ENCODE measurements at places on chromosomes 5 and 9.

DNA sequence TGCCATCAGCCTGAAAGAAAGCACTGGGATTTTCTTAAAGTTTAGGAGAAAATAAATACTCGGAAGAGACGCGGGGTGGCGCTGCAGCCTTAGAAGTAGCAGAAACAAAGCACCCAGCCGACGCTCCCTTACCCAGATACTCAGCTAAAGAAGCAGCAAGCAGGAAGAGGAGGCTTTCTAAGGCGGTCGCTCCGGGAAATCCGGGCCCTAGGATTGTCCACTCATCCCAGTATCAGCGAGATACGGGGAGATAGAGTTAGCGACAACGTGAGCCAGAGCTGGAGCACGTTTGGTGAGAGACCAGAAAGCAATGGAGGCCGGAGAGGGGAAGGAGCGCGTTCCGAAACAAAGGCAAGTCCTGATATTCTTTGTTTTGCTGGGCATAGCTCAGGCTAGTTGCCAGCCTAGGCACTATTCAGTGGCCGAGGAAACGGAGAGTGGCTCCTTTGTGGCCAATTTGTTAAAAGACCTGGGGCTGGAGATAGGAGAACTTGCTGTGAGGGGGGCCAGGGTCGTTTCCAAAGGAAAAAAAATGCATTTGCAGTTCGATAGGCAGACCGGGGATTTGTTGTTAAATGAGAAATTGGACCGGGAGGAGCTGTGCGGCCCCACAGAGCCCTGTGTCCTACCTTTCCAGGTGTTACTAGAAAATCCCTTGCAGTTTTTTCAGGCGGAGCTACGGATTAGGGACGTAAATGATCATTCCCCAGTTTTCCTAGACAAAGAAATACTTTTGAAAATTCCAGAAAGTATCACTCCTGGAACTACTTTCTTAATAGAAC, at the start of gene PCDHB2:
Gene PCDHB2, plus strand, starts transcription at position 135 of the 782 bp plus-strand sequence. Its CDS starts 176 bp downstream, at position 311.
- DNase-seq = no peak

DNA sequence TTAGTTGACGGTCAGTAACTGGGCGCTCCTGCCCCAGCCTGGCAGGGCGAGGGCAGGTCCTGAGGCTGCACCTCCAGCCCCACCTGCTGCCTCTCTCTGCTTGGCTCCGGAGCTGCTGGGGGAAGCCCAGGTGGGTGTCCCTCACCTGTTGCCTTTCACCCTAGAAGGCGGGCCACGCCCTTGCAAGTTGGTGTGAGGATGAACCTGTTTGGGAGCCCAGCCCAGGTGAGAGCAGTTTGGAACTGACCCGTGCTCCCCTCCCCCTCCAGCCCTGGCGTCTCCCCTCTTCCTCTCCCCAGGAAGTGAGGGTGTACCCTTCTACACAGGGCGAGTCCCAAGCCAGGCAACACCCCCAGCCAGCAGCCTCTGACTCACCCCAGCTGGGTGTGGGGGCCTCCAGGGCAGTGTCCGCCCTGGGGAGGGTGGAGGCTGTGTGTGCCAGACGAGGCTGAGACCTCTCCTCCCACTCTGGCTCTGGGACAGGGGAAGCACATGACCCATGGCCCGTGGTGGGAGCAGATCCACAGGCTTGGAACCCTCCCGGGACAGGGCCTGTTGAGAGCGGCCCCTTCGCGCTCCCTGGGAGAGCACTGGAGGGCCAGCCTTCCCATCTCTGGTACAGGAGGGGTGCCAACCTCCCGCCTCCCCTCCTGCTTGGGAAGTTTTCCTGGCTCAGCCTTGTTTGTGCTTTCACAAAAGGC, 10.4 kb downstream of the LRRC8A start:
- no peak for DNase-seq

DNA sequence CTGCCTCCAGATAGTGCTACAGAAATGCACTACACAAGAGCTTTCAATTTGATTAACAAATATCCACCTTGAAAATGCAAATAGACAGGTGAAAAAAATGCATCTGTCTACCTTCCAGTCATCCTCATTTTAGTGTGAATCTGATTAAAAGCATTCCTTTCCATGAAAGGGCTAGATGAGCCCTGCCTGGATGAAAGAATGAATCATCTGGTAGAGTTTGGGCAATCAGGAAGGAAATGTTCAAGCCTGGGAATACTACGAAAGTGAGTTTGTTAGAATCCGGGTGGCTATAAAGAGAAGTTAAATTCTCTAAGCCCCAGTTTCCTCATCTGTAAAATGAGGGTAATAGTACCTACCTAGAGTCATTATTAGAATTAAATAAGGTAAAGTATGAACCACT, 142.6 kb downstream of the FAM114A2 start:
- no peak for DNase-seq

- DNase-seq = no peak
Observed at GRCh38 chr5:168807287-168807686, 228.1 kb upstream of the PANK3 start.

- DNase-seq = no peak
Observed at GRCh38 chr5:150512368-150512747, 4.4 kb downstream of the NDST1 start.

GRCh38 chr9:114288193-114289091, 34.5 kb upstream of the ORM1 start:
- DNase-seq = no peak

GRCh38 chr5:156942064-156942463, 21.0 kb downstream of the TIMD4 start:
- no peak for DNase-seq

DNA sequence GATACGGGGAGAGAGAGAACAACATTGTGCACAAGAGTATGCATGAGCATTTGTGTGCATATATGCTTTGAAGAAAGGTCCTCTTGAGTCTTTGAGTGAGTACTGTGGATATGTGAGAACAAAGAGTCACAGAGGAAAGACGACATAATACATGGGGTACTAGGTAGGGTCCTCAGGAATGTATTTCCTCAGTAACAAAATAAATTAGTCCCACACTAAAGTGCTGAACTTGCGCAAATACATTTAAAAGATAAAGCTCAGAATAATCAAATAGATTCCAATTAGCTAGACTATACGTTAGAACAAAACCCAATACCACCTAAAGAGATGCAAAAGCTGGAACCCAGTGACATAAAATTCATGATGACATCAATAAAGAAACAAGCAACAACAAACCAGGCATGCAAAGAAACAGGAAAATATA, 70.8 kb downstream of the RAPGEF6 start:
- no peak for DNase-seq

- no peak for DNase-seq
Observed at GRCh38 chr5:149632311-149633251, 51.3 kb downstream of the ARHGEF37 start.

GRCh38 chr9:125472926-125473701, 211.5 kb downstream of the GAPVD1 start:
- no peak for DNase-seq

GRCh38 chr5:15620501-15620900, 120.5 kb downstream of the FBXL7 start:
- DNase-seq = no peak

- no peak for DNase-seq
Observed at GRCh38 chr5:88741964-88742363, 141.0 kb downstream of the MEF2C start.

DNA sequence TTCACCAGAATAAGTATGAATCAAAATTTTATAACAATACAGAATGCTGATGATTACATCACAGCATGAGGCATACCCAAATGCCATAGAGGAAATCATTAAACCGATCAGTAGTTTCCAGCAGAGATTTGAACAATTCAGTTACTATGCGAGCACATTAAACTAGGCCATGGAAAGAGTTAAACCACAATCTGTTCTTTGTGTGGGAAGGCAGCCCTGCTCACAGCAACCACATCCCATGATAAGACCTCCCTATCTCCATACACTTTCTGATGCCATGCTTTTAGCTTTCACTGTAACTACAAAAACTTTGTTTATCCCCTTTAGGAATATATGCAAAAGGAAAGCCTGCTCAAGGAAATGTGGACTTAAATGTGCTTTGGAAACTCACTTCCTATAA, 4.5 kb downstream of the NFIB start:
- DNase-seq = no peak

- DNase-seq = no peak
Observed at GRCh38 chr9:17088566-17088965, 46.3 kb upstream of the CNTLN start.

GRCh38 chr5:42756606-42757601, at the start of gene CCDC152:
CCDC152 (plus strand) TSS chr5:42756818; CDS start chr5:42759122, 2,304 bp downstream.
- peak; percentile 65 for DNase-seq

DNA sequence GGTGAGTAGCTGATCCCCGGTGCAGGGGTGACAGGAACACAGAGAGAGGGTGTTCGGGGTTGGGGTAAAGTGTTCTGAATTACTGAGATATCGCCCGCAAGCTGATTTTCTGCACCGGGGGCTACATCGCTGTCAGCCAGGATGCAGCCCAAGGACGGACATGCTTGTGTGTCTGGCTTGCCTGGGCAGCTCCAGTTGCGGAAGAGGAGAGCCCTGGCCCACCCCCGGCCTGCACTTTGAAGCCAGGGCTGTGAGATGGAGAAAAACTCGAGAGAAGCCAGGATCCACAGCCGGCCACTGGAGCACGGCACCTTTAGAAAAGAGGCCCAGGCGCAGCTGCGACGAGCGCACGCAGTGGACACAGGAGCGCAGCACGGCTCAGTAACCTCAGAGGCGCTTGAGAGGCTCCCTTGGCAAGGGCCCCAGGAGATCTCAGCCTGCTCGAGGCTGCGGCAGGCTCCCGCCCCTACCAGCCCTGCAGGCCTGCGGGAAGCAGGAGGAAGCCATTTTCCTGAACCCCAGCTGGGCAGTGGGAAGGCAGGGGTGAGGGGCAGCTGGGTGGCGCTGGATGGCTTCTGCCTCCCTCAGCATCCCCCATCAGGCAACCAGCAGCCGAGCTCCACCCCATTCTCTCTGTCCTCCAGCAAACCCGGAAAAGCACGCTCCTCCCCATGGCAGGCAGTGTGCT, 59.2 kb downstream of the C9orf50 start:
- no peak for DNase-seq

DNA sequence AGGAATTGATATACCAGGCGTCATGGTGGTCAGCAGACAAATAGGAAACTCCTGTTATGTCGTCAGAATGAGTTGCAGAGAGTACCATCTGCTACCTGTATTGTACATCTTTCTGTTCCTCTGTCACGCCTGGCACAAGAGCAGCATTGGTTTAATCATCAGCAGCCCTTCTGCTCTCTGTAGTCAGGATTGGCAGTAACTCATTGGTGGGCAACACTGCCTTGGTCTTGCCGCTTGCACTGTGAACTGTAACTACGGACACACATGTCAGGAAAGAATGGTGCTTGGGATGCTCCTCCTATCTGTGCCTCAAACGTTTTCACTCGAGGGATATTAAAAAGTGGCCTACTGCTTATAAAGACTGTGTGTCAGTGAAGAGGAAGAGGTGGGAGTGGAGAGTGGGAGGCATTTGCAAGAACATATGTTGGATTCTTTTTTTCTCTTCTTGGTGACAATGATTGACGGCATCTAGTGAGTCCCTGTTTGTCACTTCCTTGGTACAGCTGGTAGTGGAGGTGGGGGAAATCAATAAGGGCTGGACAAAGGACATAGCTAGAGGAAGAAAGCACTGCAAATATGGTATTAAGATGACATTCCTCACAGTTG, 76.6 kb downstream of the F2RL2 start:
- peak; percentile 45 for DNase-seq

GRCh38 chr5:107387526-107388140, 283.1 kb downstream of the EFNA5 start:
- DNase-seq = no peak

DNA sequence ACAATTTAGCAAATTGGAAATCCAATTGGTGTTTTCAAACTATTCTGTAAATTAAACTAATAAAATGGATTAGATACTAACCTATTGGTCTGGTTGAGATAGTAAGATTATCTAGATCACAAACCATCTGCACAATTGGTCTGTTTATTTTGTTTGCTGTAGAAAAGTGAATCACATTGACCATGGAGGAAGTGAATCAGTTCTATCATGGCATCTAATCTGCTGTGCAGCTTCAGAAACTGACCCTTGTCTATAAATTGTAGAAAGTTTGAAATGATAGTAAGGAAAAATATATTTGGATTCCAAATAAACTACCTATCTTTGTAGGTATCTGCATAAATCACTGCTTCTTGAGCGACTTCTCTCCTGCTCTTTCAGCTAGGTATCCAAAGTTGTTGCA, 1865.4 kb downstream of the MAT2B start:
- no peak for DNase-seq

DNA sequence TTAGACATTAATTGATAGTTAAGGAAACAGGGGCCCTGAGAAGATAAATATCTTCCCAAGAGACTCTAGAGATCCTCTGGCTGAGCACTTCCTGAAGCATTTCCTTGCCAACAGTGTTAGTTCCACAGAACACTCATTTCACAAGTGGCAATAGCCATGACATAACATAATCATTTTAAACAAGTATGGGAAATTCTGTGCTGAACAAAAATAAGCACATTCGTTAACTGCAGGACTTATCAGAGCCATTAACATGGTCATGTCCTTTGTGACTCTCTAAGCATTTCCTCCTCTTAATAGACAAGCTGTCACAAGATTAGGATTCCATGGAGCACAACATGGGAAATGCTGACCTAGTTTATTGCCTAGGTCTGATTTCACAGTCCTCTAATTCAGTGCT, 184.9 kb downstream of the SNX18 start:
- DNase-seq = no peak

DNA sequence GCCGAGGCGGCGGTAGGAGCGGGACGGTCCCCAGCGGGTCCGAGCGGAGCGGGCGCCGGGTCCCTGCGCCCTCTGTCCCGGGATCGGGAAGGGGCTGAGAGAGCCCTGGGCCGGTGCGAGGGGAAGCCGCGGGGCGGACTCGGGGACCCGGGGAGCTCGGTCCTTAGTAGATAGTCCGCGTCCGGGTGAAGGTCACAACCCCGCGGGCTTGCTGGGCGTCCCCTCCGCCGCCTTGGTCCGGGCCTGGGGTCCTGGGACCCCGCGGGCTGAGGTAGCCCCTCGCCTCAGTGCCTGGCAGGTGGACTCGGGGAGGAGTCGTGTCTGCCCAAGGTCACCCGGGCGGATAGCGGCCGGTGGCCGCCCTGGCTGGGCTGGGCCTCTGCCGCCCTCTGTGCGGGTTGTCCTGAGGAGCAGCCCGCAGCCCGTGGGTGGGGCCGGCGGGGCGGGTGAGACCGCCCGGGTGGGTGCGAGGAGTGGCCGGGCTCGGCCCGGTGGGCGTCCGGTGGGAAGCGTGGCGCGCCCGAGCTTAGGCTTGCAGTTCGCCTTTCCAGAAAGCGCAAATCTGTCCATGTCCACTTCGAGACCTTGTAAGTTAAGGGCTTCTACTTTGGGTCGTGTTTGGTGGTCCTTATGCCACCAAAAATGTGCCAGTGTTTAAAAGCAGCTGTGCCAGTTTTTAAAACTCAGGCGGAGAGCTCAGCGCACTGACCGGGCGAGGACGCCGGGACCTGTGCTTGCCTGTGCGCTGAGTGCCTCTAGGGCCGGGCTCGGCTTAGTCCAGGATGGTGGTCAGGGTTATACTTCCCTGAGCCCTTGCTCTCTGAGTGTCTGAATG, 554 bp downstream of the SDHA start:
- DNase-seq = peak; percentile 24

DNA sequence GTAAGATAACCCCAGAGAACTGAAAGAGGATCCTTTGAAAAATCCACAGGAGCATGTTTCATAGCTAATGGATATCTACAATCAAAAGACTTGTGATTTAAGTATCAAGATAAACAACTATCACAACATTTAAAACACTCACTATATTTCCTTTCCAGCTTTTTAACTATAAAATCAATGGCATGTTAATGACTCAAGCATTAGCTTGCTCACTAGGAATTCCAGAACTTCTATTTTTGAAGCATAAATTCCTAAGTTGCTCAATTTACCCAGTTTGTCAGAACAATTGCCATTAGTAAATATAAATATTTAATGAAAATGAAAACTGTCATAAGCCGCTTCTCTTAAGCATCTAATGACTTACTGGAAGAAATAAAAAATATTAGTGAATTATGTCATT, 355.3 kb downstream of the PRELID2 start:
- DNase-seq = no peak

- no peak for DNase-seq
Observed at GRCh38 chr9:109311731-109312130, 9.1 kb downstream of the EPB41L4B start.
